BJ (cell line): ENCODE measurements at places on chromosomes 3 and 15. TPM values are rescaled to one million over a fixed set of nuclear protein-coding genes. Genes with fewer than 3 reads are reported as not detected.

Gene TMEM45A
- 35.1 and 68.4 TPM in 2 replicates for polyA plus RNA-seq

- DNase-seq, result no peak
Observed at GRCh38 chr15:32908135-32908801, 190.5 kb downstream of the GREM1 start.

- DNase-seq, result no peak
Observed at GRCh38 chr3:56415652-56416051, 52.6 kb downstream of the ERC2 start.

DNA sequence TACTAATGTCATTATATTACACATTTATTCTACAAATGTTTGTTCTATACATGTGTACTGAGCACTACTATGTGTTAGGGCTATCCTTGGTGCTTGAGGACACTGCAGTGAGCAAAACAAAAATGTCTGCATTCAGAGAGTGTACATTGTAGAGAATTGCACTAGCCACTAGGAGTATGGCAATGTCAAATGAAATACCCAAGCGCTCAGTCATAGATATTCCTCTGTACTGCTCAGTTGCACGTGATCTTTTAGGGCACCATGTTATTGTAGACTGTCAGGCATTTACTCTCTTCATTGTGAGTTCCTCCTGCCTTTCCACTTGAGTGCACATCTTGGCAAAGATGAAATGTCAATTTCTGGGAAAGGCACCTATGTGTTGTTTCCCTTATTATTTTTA, 36.8 kb downstream of the FNDC3B start:
- no peak for DNase-seq

Gene CEMIP
- 497 and 725 TPM in 2 replicates for polyA plus RNA-seq

Gene ST3GAL6
- polyA plus RNA-seq, result 0.06 TPM in 1 of 2 replicates, not detected in the other

DNA sequence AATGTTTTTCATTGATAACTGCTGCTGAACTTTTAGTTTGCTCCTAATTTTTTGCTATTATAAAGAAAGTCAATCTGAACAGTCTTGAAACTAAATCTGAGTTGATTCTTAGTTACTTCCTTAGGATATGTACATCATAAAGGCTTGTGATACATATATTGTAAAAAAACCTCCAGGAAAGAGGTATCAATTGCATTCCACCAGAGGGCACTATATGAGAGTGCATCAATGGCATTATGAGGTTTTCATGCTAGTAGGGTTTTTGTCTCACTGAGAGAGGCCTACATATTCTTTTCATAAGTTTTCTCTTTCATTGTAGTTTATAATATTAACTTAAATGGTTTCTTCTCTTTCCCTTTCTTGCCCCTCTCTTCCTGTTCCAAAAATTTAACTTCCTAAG, 46.9 kb downstream of the PIK3R4 start:
- no peak for DNase-seq

GRCh38 chr3:131550562-131551465, 48.0 kb upstream of the MRPL3 start:
- no peak for DNase-seq

- DNase-seq, result no peak
Observed at GRCh38 chr15:93072011-93072410, 17.0 kb downstream of the RGMA start.

Gene CERS3
- polyA plus RNA-seq, result not detected in 2 replicates

DNA sequence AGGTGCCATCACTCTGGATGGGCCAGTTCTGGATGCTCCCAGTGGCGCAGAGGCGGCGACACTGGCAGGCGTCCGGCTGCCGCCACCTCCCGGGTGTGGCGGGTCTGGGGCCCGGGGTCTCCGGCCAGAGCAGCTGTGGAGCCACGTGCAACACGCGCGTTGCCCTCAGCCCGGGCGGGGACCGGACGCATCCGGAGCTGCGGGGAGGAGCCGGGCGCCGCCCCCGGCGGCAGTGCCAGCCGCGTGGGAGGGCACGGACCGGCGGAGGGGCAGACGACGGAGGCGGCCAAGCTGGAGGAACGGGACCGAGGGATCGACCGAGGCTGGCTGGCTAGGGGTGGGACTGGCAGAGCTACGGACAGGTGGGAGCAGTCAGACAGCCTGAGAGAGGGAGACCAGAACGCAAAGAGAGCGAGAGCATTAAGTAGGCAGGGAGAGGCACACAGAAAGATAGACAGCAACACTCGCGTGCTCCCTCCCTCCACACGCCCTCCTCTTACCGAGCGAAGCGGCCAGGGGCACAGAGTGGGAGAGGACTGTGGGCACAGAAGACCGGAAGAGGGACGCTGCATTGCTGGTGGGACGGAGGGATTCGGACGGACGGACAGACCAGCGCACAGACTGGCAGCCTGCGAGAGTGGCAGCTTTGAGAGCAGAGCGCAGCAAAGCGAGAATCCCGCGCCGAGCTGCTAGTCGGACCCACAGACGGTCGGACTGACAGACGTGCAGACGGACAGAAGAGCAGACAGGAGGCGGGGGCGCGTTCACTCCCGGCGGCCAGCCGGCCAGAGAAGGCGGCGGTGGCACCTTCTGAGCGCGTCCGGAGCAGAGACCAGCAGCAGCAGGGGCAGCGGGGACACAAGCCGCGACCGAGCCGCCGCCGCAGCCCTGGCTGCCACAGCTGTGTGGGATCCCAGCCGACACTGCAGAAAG, at the start of gene ARPP21:
TSS of gene ARPP21 (plus strand) at position 272 of the 933 bp plus-strand sequence. CDS start 42,227 bp downstream, outside the sequence.
- no peak for DNase-seq

Gene THOC7
- polyA plus RNA-seq, result 22.2 and 52.0 TPM in 2 replicates

Gene CCPG1
- 33.8 and 79.0 TPM in 2 replicates for polyA plus RNA-seq

Gene TF
- polyA plus RNA-seq, result 0.15 and 0.36 TPM in 2 replicates

Gene NCKIPSD
- polyA plus RNA-seq, result 21.5 and 34.9 TPM in 2 replicates

- no peak for DNase-seq
Observed at GRCh38 chr3:15310491-15311370, 21.7 kb downstream of the SH3BP5 start.

- DNase-seq, result no peak
Observed at GRCh38 chr15:76802411-76802810, 102.7 kb downstream of the SCAPER start.

DNA sequence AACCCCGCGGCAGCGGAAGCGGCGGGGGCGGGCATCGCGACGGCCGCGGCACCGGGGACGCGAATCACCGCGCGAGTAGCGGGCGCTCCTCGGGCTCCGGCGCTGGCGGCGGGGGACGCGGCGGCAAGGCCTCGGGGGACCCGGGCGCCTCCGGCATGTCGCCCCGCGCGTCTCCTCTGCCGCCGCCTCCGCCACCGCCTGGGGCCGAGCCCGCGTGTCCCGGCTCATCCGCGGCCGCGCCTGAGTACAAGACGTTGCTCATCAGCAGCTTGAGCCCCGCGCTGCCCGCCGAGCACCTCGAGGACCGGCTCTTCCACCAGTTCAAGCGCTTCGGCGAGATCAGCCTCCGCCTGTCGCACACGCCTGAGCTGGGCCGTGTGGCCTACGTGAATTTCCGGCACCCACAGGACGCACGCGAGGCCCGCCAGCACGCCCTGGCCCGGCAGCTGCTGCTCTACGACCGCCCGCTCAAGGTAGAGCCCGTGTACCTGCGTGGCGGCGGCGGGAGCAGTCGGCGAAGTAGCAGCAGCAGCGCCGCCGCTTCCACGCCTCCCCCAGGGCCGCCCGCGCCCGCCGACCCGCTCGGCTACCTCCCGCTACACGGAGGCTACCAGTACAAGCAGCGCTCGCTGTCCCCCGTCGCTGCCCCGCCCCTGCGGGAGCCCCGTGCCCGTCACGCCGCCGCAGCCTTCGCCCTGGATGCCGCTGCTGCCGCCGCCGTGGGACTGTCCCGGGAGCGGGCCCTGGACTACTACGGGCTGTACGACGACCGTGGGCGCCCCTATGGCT, 675 bp downstream of the RBM15B start:
- DNase-seq, result no peak

DNA sequence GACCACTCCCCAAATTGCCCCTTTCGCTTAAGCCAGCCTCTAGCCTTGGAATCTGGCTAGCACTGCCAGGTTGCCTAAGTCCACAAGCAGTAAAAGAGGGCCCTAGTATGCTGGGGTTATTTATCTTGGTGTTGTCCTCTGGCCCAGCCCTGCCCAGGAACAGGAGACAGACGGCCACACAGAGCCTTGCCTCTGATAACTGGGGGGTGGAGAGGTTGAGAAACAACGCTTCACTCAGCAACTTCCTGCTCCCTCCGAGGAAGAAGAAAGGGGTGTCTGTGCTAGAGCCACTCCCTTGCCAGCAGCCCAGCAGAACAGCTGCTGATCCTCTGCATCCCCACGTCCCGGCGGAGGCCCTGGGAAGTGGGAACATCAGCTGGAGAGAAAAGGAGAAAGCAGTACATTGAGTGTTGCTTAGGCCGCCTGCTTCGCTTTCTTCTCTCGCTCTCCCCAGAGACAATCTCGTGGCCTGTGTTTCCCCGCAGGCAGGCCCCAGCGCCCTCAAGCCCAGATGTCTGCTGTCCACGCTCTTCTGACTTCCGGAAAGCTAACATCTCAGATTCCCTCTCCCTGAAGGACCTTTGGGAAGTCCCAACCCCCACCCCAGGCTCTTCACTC, 22.6 kb upstream of the C3orf70 start:
- no peak for DNase-seq

DNA sequence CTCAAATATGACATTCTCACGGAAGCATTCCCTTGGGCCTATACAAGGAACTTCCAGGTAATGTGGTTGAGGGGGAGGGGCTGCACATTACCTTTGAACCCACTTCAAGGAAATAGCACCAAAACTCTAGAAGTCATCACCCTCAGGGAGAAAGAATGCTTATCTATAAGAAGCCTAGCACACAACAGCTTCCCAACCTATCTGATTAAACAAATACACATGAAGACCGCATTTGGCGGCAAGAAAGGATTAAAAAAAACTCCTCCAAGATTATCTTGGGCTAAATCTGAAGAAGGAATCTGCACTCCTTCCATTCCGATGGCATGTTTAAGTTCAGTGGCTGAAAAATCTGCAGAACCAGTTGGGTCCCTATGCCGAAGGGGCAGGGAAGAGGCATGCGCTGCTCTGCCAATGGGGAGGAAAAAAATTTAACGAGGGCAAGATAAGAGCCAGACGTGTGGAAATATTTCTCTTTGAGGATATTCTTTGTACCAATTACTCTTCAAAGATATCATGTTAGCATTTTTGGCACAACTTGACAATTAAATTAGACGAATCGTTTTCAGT, 82.0 kb upstream of the WNT5A start:
- DNase-seq, result no peak

DNA sequence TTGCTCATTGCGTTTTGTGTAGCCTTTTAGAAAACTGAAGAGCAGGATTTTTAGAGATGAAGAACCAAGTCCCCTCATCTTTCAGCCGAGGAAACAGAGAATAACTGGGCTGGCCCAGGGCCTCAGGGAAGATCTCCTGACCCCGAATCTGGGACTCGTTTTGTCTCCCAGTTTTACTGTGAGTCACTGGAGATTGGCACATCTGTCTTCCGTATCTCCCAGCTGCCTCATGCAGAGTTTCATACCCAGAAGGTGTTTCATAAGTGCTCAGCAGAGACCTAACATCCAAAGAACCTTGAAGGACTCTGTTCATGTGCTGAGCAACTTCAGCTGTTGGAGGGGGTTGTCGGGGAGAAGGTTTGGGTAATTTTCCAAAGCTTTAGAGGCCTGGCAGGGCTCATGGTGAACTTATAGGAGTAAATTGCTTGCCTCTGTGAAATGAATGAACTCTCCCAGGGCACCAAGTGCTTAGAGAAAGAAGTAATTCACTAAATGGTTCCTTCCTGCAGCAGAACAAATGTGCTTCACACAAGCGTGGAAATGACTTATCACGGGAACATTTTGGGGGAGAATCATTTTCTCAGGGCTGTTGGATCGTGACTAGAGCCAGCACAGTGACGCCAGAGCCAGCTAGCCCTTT, 121.4 kb downstream of the FAM43A start:
- no peak for DNase-seq

Gene TP63
- polyA plus RNA-seq, result not detected in 2 replicates

GRCh38 chr3:12343047-12343501, 54.2 kb downstream of the PPARG start:
- DNase-seq, result no peak

GRCh38 chr3:69142090-69142489, 19.7 kb upstream of the LMOD3 start:
- no peak for DNase-seq

DNA sequence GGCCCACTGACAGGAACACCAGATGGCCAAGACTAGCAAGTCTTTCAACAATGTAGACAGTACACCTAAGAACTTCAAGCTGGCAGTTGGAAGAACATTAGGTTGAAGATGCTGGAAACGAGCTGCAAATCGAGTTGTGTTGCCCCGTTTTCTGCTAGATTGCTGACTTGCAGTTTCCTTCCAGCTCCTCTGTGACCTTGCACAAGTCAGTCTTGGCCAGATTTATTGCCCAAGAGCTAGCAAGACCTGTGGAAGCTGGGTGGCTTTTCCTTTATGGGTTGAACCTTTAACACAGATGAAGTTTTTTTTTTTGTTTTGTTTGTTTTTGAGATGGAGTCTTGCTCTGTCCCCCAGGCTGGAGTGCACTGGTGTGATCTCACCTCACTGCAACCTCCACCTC, 2.9 kb upstream of the RBM6 start:
- DNase-seq, result no peak

Gene FBXO40
- polyA plus RNA-seq, result not detected in 2 replicates

Gene GOLGA8T
- 0.10 TPM in 1 of 2 replicates, not detected in the other for polyA plus RNA-seq

DNA sequence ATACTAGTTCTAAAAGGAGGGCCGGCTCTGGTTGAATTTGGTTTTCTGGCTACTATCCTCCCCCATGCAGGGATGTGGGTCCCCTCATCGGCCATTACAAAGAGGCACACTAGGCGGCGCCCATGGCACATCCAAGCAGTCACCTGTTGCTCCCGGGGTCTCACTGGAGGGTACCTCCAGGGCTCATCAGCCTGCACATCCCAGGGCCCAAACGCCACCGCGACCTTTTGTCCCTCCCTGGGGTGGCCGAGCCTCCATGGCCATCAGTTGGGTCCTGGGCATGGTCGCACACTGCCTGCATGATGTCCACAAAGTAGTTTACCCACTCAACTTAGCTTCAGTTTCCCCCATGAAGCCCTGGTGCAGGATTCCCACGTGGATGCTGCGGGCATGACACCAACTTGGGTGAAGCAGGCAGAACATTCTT, 28.3 kb downstream of the IDH3A start:
- no peak for DNase-seq

DNA sequence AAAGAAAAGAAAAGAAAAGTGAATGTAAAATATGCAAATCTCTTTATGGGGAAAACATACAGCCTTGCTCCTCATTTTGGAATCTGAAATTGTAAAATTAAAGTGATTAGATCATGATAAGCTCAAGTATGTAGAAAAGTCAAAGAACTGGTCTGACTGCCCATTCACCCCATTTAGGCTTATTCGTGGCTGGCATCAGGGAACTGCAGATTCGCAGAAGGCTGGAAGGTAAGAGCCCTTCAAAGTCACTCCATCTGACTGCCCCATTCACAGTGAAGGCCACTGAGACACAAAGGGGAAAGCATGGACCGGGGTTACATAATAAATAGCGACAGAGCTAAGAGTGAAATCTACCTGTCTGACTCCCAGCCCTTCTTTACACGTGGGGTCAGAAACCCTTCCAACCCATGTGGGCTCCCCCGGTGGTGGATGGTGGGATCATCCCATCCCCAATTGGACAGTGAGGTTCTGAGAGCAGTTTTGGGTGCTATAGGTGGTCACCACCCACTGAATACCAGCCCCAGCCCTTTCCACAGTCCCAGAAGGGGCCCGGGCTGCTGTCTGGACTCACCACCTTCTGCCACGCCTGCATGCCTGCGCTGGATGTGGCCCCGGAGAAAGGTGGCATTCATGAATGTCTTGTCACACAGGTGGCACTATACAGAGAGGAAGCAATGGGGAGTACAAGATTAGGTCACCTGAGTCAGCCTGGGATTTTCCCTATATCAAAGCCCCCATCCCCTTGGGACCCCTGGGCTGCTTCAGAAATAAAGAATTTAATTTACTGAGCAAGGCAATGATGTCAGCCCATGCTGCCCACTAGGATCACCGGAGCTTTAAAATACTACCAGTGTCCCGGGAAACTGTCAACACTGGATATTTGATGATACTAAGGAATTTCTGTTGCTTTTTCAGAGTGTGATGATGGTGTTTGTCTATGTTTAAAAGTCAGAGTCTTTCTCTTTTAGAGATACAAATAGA, 17.9 kb downstream of the DZIP1L start:
- DNase-seq, result no peak
